ENCODE measurements at places on chromosomes 3 and 15. TPM values are rescaled to one million over a fixed set of nuclear protein-coding genes. Genes with fewer than 3 reads are reported as not detected.

- no peak for DNase-seq
Observed at GRCh38 chr3:106673926-106674569, 703.2 kb upstream of the CCDC54 start.

DNA sequence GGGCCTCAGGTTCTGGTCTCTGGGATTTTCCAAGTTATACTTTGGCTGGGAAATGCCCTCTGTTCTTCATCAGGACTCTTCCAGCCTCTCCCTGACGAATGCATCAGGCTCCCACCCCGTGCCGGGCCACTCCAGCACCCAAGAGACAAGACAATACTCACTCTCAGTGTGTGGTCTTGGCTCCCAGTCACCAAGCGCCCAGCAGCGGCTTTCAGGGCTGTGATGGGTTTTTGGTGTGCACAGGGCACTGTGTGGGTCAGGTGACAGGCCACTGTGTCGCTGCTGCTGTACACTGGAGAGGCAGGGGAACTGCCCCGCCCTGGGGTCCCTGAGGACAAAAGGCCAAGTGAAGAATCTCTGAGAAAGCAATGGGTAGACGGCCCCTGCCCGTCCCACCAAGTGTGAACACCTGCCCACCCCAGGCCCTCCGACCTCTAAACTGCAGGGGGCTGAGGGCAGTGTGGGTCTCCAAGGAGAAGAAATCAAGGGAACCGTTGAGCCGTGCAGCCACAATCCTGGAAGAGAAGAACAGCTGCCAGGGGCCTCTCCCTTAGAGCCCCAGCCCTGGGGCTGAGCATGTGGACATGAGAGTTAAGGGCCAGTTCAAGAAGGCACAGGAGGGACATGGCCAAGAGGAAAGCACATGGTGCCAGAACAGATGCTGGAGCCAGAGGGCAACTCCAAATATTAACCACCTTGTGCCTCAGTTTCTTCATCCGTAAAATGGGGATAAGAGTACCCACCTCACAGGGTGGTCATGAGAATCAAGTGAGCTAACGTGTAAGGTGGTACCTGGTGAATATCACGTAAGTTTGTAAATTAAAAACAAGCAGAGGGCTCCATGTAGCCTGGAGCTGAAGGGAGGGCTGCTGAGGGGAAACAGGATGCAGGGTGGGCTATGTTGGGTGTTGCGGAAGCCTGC, 34.1 kb downstream of the PTPN23 start:
- DNase-seq: no peak

DNA sequence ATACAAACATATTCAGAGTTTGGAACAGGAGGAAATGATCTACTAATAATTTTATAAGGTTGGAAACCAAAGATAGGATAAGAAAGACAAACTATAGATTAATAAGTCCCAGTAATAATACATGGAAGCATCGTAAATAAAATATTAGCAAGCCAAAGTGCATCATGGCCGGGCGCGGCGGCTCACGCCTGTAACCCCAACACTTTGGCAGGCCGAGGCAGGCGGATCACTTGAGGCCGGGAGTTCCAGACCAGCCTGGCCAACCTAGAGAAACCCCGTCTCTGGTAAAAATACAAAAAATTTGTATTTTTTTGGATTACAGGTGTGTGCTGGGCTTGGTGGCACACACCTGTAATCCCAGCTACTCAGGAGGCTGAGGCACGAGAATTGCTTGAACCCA, 14.9 kb downstream of the MUC4 start:
- DNase-seq: no peak

GRCh38 chr15:43977072-43977884, 150.5 kb downstream of the WDR76 start:
- DNase-seq: no peak

DNA sequence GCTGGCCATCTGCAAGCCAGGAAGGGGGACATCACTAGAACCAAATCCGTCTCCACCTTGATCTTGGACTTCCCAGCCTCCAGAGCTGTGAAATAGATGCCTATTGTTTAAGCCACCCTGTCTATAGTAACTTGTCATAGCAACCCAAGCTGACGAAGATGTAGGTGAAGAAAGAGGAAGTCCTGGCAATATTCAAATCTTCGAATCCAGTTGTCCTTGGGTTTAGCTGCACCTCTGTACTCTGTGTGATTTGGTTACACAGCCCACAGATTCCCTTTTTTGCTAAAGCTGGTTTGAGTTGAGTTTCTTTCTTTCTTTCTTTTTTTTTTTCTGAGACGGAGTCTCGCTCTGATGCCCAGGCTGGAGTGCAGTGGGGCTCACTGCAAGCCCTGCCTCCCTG, 68.0 kb upstream of the XCR1 start:
- DNase-seq: no peak

GRCh38 chr15:62906627-62907026, 135.9 kb upstream of the TPM1 start:
- no peak for DNase-seq

GRCh38 chr3:45109771-45110508, 36.2 kb downstream of the CDCP1 start:
- DNase-seq: no peak

- no peak for DNase-seq
Observed at GRCh38 chr15:90547540-90547939, 17.8 kb downstream of the CRTC3 start.

- peak; percentile 35 for DNase-seq
Observed at GRCh38 chr3:190591080-190591479, 77.2 kb downstream of the IL1RAP start.

- DNase-seq: no peak
Observed at GRCh38 chr15:86799226-86799625, 719.6 kb downstream of the AGBL1 start.

DNA sequence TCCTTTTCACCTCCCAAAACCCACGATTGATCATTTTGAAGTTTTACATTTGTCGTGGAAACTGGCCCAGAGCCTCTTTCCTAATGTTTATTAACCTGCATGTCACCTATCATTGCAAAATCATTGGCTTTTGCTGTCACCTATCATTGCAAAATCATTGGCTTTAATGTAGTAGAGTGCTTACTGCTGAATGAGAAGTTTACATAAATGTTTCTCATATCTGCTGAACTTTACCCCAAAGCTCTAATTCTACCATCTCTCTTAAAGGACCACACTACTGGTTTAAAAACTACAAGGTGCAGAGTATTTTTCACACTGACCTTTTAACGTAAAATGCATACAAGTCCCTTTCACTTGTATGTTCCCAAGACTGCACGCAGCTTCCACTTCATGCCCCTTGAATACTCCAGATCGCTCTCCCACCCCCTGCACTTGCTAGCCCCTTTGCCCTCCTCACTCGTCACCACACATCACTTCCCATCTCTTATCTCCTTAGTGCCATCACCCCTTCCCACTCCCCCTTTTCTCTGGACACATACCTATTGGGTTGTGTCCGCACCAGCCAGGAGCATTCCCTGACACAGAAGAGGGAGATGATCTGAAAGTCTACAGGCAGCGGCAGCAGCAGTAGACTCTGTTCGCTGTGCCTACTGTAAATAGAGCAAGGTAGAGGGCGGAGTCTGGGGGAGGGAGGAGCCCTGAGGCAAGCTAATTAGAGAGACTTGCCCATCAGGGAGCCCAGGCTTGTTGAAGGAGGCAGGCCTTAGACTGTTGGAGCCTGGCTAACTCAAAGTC, 30.2 kb upstream of the ATOSA start:
- DNase-seq: peak; percentile 44

DNA sequence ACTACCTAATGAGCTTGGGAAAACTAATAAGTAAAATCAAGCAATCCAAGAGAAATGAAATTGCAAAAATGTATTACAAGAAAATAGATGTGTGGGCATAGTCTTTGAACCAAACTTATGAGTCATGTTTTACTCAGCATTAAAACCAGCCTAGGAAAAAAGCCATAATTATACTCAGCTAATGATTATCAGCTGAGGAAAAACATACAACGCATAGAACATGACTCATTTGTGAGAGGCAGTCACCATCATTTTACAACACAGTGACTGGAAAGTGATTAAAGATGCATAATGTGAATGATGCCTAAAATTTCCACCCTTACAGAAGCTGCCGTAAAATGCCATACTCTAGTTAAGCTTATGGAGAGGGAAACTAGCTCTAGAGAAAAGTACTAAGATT, 238.0 kb upstream of the EOMES start:
- no peak for DNase-seq

DNA sequence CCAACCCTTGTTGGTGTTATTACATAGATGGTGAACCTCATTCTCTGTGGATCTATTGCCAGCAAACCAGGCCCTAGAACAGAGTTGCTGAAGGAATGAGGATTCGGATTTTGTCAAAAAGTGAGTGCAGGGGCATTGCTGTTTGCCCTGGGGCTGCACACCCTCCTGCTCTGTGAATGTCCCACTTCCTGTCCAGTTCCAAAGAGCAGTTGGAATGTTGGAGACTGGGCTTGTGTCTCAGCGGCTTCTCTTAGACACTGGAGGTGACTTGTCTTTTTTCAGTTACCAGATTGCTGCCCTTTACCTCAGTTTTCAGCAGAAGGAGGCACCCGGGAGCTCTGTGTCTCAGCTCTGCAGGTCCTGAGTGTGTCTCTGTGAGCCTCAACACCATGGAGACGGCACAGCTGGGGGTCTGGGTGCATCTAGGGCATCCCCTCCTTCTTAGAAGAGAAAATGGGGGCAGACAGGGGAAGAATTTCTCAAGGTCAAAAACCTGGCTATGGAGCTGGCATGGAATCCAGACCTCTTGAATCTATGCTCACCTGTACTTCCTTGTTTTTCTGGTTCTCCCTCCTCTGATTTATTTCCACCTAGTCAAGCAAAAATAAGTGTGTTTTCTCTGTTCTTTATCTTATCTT, 46.3 kb downstream of the LIMD1 start:
- peak; percentile 25 for DNase-seq

Gene RHOV
- 4.9 TPM for total RNA-seq

Gene PPM1L
- total RNA-seq: 18.4 TPM

Gene COL7A1
- total RNA-seq: 8.6 TPM

Gene UROC1
- not detected for total RNA-seq

Gene PLSCR4
- total RNA-seq: 6.3 TPM

Gene RPSA
- total RNA-seq: 751 TPM

Gene LMAN1L
- 1.1 TPM for total RNA-seq
